GM12864 (cell line): ENCODE measurements at places on chromosomes 4 and X.
A peak's percentile ranks its signal among the peaks of the same experiment; 100 is the strongest.

- no peak for DNase-seq
These were observed 16.1 kb downstream of the MED14 start for GRCh38 chrX:40719218-40719617.

- no peak for DNase-seq
These were observed 765 bp downstream of the ENOPH1 start for GRCh38 chr4:82430964-82431745.

DNA sequence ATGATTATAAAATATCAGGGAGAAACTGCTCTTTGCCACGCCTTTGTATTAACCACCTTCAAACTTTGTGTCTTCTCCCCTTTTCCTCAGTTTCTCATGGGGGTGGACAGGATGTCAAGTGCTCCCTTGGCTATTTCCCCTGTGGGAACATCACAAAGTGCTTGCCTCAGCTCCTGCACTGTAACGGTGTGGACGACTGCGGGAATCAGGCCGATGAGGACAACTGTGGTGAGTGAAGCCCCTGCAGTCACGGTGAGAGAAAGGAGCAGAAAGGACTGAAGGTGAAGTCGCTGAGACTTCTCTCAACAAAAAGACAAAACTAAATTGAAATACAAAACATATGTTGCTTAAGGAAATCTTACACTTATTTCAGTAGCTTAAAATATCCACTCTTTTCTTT, 50.9 kb downstream of the RXFP1 start:
- no peak for DNase-seq

DNA sequence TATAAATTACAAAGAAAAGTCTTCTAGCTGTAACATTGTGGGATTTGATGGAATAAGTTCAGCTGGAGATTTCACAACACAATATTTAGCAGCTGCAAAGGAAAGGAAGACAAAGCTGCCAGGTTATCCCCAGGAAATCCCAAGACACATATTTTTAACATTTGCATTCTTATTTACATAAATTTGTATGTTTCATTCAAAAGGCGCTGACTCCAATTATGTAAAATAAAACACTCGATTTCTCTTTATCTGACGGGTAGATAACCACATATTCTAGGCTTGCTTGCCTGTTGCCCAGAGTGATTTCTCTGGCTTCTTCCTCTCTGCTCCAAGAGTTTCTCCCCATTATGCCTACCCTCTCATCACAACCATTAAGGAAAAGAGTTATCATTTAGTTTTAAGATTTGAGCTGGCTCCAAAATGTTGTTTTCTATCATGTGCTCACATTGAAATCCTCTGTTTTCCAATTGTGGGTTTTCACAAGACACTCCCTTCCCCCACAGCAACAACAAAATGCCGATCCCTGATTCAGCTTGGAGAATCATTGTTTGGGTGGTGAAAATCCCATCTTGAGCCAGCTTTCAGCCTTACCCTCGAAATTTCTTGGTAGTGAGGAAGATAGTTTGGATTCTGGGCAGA, 128.2 kb upstream of the RASGEF1B start:
- no peak for DNase-seq

DNA sequence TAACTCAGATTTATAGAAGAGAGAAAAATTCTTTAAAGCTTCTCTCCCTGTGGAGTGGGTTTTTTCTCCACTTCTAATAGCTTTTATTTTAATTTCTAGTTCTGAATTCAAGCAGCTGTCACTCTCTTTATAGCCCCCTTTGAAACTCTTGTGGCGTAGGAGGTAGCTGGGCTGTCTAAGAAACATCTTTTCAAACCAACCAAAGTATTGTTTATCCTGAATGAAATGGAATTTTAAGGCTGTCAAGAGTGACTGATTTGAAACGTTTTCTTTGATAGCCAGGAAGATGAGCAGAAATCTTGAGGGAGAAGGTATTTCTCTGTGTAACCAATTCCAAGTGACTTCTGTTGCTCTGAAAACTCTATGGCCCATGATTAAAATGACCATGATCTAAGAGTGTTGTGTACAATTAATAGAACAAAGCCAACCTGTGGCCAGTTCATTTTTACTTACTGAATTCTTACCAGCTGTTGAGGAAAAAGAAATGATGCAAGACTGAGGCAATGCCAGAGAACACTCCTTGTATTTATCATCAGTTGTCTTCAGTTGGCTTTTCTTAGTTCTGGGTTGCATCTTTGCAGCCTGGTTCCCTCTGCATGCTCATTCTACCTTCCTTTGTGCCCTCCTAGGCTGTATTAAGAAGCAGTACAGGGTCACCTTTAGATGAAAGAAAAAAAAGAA, 298.4 kb downstream of the ARHGAP10 start:
- no peak for DNase-seq

GRCh38 chr4:5956285-5957021, 61.8 kb downstream of the C4orf50 start:
- no peak for DNase-seq

GRCh38 chrX:37896511-37896890, 49.1 kb upstream of the DYNLT3 start:
- DNase-seq: no peak

GRCh38 chrX:112081781-112082652, 559 bp downstream of the TRPC5 start:
- no peak for DNase-seq

DNA sequence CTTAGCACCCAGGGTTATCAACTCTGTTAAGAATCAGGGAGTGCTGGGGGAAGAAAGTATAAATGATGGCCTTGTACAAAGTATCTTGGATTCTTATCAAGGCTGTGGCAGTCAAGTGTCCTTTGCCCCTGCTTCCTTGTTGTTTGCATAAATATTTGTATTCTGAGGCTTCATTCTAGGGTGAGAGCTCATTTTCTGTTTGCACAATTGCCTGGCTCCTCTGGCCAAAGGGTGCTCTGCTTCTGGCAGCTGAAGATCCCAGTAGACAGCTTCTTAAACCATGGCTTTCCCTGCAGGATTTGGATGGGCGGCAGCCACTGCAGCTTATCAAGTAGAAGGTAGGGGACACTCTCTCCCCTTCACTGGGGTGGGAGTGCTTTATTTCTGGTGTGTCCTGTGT, at the start of gene GBA3:
GBA3 (plus strand) TSS at position 202 of the 400 bp plus-strand sequence.
- no peak for DNase-seq

DNA sequence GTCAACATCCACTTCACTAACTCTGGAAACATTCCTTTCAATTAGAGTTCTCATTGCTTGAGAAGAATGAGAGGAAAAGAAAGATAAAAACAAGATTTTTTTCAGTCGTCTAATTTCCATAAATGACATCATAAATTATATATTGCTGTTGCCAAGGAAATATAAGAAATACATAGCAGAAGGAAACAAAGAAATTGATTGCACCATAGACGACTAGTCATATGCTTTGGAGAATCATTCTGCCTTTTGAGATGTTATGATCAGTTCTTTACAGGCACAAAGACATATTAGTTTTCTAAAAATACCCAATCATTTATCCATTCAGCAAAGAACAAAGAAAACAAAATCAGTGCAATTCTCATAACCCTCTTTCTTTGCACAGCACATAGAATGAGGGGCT, 672 bp upstream of the C1QTNF7 start:
- DNase-seq: no peak

DNA sequence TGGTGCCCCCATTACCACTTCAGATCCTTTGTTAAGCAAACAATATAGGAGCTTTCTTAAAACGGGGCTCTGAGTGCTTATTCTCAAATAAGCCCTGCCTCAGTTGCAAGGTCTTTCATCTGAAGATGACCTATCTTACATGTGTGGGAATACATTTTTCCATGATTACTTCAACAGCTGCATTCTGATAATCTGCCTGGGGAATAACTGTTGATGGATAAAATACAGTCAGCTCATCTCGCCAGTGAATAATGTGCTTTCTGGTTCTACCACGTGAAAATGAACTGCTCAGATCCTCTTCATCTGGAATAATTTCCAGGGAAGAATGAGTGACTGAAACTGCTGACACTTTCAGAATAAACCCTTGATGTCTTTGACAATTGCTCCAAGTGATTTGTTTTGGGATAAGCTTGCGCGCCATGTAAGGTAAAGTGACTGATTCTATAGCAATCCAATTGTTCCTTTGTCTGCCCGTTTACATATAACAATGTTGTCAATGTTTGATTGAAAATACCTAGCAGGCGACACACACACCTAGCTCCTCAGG, 161.3 kb downstream of the RTL9 start:
- DNase-seq: no peak

DNA sequence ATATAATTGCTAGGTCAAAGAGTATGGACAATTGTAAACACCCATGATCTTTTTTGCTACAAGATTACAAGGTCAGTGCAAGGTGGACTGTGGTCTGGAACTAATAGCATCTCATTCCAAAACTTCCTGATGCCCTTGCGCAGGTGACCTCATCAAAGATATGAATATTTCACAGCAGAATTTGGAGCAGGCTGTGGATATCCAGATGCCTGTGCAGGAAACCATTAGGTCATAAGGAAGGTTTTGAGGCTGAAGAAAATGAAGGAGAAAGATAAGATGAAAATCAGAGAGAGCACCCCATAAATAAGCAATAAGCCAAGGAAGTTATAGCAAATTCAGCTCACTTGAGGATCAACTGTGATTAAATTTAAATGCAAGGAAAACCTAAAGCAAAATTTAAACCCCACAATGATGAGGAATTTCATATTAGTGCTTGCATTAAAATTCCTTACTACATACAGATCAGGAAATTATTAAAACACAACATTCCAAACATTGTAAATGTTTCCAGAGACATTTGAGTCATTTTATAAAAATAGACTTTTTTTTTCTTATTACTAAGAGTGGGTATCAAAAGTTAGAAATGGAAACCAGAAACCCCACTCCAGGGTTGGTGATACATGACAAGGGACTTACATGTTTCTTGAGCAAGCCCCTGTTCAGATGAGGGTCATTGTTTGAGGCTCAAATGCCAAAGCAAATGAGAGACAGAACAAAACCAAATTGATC, 100.7 kb upstream of the FAM9C start:
- no peak for DNase-seq

GRCh38 chr4:74335341-74336021, 27.2 kb downstream of the EPGN start:
- DNase-seq: peak; percentile 27

GRCh38 chr4:81549984-81550383, 78.3 kb upstream of the RASGEF1B start:
- no peak for DNase-seq

DNA sequence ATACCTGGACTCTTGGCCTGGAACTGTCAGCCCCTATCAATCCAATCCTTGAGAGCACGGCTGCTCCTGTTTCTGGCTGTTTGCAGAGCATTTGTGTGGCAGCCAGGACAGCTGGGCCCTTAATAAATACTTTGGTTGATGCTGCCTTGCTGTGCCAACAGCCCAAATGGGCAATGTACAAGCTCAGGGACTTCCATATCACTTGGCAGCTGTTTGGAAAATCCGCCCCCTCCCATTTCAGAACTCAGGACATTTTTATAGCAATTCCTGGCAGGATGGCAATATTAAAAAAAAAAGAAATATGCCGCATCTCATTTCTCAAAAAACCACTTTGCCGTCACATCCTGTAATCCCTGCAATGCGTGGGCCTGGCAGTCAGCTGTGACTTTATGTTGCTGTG, 218.9 kb downstream of the HS3ST1 start:
- DNase-seq: no peak

DNA sequence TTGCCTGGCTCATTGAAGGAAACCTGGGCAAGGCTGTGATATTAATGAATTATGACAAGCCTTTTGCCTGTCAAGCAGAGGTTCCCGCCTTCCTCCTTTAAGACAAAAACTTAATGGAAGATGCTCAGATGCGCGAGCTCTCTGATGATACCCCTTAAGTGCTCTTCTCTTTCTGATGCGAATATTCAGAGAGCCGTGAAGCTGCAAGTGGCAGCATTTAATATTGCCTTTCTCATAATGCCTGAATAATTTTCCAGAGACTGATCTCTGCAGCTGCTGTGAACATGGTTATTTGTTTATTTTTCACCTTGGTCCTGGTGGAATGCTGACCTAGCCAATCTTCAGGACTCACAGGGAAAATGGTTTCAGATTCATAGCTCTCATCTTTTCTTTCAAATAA, 251.8 kb downstream of the TENM3 start:
- no peak for DNase-seq

DNA sequence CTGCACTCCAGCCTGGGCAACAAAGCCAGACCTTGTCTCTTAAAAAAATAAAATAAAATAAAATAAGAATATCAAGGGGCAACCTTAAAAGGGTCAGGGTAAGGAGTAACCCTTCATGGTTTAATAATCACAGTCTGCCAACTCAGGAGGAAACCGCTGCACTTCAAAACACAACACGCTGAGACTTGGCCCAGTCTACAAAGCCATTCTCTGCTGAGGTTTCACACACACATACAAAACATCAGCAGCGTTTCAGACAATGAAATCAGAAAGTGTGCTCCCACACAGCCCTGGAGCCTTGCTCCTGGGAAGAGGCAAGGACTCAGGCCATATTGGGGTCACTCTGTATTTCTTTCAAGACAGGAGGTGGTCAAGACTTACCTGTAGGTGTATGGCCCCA, 18.3 kb downstream of the SCARB2 start:
- DNase-seq: no peak

DNA sequence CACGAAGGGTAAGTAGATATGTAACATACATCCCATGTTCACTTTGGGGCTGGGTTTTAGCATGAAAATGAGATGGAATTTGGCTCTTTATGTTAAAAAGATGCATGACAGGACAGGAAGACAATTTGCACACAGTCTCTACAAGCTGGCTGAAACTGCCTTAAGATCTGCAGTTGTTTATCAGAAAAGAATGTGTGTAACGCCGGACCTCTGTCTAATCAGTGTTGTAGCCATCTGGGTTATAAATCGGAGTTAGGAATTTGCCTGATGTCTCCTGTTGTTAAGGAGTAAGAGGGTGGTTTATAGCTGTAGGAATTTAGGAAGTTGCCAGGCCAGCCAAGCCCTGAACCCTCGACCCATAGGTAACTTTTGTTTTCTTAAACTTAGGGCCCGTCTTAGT, 562.9 kb upstream of the FAT1 start:
- DNase-seq: no peak

GRCh38 chr4:6732441-6733357, 16.7 kb downstream of the BLOC1S4 start:
- no peak for DNase-seq

GRCh38 chrX:145393702-145394235, 146.5 kb downstream of the SPANXN1 start:
- DNase-seq: no peak

GRCh38 chr4:21113496-21114223, 413.4 kb downstream of the PACRGL start:
- DNase-seq: no peak

DNA sequence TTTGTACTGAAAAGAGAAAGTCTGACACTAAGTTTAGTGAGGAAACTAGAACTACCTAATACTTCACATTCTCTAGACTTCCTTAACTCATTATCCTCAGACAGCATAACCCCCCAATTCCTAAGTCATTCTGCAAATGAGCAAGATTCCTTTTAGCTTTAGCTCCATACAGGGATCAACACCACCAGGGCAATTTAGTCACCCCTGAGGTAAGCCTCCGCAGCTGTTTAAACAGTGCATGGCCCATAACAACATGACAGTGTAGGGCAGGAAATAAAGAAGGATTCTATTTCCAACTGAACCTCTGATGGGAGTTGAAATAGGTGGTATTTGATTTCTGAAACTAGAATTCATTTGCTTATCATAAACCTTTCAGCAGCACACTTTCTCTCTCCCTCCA, 112.8 kb upstream of the DKK2 start:
- no peak for DNase-seq
